ENCODE measurements at places on chromosomes 5 and 9.

DNA sequence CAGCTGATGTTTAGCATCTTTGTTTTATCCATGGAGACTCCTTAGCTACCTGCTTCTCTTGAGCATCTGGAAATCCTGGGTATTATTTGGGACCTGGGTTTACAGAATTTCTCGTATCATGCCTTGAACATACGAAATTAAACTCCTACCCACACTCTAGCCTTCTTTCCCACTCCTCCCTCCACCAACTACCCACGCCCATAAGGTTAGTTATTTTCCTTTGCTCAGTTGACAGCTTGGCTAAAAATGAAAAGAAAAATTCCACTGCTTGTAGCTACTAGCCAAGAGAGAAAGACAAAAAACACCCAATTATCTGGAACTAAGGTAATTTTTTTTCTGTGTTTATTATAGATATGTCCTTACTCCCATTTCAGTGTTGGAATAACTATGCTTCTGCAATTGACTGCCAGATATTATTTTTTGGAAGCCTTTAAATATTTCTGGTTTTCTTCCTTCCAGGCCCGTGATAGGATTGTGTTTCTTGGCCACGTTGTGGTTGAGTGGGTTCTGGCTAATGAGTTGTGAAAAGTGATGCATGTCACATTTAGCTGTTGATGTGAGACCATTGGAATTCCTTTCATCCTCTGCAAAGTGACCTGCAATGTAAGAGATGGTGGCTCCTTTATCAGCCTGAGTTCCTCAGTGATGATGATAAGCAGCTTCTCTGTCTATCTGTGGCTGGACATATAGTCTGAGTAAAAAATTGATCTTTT lies 308.1 kb downstream of the LRRC70 start:
- no peak for DNase-seq

DNA sequence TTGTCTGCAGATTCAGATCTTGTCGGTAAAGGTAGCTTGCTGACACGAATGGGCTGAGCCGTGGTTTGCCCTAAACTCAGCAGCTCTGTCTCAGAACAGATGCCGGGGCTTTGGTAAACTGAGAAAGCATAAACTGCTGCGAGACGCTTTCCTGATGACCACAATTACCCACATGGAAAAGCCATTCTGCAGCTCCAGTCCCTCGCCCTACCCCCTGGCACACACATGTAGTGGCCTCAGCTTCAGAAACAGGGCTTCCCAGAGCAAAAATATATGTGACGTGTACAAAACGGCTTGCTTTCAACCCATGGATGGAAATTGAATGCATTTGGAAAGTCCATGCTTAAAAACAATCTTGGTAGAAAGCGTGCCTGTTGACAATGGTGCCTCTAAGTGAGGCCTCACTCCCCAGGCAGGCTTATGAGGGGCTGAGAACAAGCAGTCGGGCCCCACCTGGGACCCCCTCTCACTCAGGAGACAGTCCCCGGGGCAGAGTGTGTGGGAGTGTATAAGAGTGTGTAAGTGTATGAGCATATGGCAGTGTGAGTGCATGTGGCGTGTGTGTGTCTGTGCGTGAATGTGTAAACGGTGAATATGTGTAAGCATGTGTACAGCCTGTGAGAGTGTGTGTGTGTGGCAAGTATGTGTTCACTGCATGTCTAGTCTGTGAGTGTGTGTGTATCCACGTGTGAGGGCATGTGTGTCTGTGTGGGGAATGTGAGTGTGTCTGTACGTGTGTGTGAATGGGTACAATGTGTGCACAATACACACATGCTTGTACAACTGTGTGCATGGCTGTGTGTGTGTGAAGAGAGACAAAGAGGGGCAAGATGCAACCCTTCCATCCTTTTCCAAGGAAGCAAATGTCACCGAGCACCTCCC lies 88.2 kb upstream of the SMIM23 start:
- no peak for DNase-seq

- DNase-seq, result no peak
Observed at GRCh38 chr5:172229904-172230303, 35.9 kb downstream of the EFCAB9 start.

GRCh38 chr5:93582677-93583438 lies at the start of gene NR2F1:
Gene NR2F1 (plus strand): TSS chr5:93583222. CDS start chr5:93585024, 1,802 bp downstream.
- DNase-seq, result peak; percentile 92

GRCh38 chr9:34557426-34558321 lies 31.9 kb downstream of the CNTFR start:
- DNase-seq, result no peak

DNA sequence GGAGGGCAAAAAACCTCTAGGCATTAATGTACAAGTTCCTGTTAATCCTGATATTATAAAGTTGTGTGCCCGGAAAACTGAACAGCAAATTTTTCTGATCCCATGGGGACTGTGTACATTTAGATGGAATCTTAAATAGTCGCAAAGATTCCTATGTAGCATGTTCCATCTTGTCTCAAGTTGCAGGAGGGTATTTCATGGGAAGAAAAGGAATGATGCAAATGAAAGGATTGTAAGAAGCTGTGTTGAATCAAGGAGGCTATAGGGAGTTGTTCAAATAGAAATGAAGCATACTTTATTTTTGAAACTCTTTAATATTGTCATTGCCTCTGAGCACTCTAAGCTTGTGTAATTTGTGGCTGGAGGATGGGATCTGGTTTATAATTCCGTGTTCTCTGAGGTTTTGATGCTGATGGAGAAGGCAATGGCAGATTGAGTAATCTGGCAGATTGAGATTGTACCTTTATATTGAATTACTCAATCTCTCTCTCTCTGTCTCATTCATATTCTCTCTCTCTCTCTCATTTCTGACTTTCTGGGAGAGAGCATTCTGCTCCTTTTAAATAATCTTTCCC lies 288.5 kb downstream of the OSTF1 start:
- no peak for DNase-seq

GRCh38 chr5:170270293-170271069 lies 27.1 kb downstream of the LCP2 start:
- DNase-seq, result no peak

- DNase-seq, result no peak
Observed at GRCh38 chr5:141504216-141504615, 15.3 kb downstream of the PCDHGC5 start.

- no peak for DNase-seq
Observed at GRCh38 chr9:114446672-114447450, 58.4 kb downstream of the WHRN start.

GRCh38 chr5:36945687-36946086 lies 69.1 kb downstream of the NIPBL start:
- DNase-seq, result no peak

DNA sequence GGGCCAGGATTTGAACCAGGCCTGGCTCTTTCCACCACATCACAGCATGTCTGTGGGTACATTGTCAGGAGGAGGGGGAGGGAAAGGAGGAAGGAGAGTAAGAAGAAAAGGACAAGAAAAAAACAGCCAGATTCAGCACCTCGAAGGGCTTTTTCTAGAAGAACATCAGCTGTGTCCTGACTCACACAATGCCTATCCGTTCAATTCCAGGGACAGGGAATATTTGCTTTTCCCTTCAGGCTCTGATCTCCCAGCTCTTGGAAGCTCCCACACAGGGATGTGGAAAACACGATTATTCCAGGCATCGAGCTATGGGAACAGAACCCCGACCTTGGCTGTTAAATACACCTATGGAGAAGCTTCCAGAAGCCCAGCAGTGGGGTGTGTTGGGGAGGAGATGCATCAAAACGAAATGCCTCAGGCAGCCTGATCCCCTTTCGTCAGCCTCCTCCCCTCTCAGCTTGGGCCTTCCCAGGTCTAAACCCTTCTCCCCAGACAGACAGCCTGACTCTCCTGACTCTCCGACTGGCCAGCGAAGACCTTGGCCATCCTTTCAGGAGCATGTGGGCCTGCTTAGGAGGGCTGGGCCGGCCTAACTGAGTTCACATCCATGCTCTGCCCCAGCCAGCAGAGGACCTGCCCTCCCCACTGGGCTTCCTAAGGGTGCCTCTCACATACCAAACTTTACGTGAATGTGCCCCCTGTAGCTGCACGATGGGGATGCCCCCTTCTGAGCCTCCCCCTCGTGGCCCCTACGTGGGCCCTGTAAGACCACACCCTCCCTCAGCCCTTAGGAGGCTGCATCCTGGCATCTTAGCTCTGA lies 54.4 kb downstream of the NEURL1B start:
- DNase-seq, result no peak

DNA sequence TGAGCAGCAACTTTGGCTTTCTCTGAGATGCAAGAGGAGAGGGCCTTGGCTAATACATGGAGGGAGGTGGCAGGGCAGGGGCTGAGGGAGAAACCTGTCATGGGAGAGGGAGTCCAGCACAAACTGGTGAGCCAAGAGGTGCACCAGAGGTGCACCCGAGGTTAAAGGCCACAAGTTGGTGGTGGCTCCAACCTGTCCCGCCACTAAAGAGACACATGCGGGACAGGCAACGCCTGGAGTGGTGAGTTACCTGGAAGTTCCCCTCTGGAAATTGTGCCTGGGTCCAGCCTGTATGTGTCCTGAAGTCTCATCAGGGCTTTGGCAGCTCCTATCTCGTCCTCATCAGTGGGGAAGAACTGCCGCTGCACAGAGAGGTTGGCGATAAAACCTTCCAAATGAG lies 14.0 kb downstream of the P4HA2 start:
- DNase-seq, result no peak

- peak; percentile 55 for DNase-seq
Observed at GRCh38 chr9:84296146-84296843, 44.3 kb downstream of the SLC28A3 start.

DNA sequence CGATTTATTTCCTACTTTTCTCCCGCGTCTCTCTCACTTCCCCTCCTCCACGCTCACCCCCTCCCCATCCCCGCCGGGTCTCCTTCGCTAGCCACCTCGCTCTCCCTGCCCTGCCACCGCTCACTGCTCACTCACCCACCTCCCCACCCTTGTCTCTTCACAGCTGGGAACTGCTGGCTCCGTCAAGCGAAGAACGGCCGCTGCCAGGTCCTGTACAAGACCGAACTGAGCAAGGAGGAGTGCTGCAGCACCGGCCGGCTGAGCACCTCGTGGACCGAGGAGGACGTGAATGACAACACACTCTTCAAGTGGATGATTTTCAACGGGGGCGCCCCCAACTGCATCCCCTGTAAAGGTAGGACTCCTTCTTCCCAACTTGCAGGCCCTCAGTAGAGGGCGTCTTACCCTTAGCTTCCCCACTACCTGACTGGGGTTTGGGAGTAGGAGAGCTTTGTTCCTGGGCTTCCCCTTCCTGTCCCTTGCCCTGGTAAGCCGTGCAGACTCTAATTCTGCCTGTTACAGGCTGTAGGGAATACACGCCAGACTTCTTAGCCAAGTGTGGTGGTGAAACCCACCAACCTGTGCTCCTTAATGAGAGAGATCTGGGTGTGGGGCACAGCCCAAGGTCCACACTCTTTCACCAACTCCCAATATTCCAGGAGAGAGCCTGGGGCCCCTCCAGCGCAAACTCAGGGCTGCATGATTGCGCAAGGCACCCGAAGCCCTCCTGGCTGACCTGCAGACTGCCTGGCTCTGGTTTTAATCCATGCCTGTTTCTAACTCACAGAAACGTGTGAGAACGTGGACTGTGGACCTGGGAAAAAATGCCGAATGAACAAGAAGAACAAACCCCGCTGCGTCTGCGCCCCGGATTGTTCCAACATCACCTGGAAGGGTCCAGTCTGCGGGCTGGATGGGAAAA lies 2.5 kb downstream of the FST start:
- no peak for DNase-seq

GRCh38 chr5:55222985-55223811 lies 3.9 kb downstream of the MCIDAS start:
- DNase-seq, result no peak

DNA sequence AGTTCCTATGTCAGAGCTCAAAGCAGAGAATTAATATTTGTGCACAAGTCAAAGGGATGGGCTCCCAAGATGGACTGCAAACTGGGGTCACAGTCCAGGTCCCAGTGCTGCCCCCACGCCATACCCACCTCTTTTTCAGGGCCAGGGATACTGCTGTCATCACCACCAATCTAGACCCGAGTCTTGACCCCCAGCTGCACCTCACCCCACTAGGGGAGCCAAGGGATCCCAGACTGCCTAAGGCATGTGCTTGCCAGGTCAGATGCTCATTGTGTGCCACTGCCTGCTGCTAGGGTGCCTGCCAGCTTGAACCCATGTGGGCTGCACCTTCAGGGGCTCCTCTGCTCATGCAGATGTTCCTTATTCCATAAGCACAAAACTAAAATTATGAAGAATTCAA lies 215.6 kb upstream of the NREP start:
- DNase-seq, result no peak

GRCh38 chr9:130989891-130990290 lies 19.1 kb upstream of the LAMC3 start:
- no peak for DNase-seq

DNA sequence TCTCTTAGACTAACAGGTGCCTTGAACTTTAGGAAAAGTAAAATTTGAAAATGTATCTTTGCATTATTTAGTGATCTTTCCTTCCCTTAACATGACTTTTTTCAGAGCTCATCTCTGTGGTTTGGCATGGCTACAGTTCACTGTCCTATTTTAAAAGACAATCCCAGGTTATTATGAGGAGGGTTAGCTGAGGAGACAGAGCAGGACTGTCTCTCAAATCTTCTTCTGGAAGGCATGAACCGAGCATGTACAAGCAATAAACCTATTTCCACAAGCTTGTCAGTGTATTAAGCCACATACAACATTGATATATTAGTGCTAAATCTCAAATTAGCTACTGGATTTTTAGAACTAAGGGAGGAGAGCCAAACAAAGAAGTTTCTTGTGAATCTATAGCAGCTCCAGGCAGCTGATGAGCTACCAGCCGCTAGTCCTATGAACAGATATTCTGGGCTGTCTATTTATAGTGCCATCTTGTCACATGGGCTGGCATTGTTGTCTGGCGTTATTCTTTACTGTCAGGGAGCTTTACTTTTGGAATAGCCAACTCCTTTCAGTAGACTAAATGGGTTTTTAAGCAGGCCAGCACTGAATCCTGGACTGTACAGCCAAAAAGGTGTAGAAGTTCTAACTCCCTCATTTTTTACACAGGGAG lies 171.2 kb upstream of the ACTBL2 start:
- DNase-seq, result no peak

GRCh38 chr5:80667384-80667783 lies 12.6 kb upstream of the DHFR start:
- no peak for DNase-seq

DNA sequence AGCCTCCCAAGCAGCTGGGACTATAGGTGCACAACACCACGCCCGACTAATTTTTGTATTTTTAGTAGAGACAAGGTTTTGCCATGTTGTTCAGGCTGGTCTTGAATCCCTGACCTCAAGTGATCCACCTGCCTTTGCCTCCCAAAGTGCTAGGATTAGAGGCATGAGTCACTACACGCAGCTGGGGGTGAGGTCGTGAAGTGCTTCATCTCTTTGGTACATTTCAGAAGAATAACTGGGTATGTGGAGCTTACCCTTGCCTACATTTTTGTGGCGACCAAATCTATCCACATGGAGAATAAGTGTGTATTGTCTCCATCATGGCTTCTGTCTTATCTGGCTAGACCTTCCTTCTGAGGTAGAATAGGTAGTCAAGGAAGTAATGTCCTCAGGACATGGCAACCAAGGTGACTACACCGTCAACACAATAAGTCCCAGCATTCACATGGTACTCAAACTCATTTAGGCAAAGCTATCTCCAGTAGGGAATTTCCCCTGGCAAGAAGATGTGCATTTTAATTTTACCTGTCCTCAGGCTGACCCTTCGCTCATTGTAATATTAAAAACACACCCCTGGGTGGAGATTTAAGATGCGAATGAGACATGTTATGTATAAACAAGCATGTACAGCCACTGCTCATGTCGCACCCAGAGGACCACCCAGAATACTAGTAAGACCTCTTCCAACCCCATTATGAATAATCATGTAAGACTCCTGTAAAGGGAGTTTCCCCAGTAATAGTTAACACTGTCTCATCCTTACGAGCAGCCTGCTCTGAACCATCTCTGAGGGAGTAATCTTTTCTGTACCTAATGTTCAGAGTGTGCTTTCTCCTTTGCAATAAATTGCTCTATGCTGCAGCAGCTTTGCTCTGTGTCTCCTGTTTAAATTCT lies 1173.2 kb downstream of the TAF11L14 start:
- DNase-seq, result no peak
